ENCODE measurements at places on chromosomes 4 and X.
A peak's percentile ranks its signal among the peaks of the same experiment; 100 is the strongest.

GRCh38 chrX:84724576-84724975, 222.3 kb upstream of the HDX start:
- DNase-seq = no peak

- DNase-seq = no peak
These were observed 543.9 kb upstream of the MAGEB2 start for GRCh38 chrX:29671421-29671820.

GRCh38 chr4:67556436-67556835, 2.1 kb upstream of the STAP1 start:
- no peak for DNase-seq

- DNase-seq = no peak
These were observed 54.0 kb upstream of the ZCCHC13 start for GRCh38 chrX:74249963-74250362.

DNA sequence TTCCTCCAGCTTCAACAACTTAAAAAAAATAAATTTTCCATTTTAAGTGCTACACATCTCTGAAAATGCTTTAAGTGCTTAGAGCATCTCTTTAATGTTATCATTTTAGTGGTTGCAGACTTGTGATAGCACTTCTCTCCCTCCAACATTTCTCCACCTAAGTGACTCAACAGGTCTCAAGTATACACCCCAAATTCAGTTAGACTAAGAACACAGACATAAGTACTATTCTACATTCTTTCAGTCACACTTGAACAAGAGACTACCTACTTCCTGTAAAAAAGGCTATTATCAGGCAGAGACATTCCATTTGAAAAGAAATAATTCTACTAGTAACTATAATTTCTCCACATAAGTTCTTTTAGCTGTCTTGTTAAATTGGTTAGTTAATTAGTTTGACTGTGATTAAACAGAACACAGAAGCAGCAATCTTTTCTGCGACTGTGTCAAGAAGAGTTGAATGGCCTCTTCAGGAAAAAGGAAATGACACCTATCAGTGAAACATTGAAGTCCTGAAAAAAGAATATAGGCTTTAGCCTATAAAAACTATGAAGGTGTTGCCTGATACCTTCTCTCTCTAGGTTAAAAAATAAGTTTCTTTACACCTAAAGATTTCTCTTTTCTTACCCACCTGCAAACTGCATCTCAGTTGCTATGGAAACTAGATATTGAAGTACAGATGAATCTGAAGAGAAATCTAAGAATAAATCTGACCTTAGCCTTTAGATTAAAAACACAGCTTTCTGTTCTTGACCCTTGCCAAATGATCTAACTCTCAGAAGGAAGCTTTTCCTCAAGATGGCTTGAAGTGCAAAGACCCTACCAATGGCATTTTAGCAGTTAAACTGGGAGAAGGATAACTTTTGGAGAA, 18.0 kb downstream of the NAF1 start:
- DNase-seq = no peak

GRCh38 chr4:38491854-38492478, 172.0 kb upstream of the KLF3 start:
- DNase-seq = no peak

GRCh38 chr4:80271801-80272200, 5.3 kb downstream of the FGF5 start:
- DNase-seq = no peak

DNA sequence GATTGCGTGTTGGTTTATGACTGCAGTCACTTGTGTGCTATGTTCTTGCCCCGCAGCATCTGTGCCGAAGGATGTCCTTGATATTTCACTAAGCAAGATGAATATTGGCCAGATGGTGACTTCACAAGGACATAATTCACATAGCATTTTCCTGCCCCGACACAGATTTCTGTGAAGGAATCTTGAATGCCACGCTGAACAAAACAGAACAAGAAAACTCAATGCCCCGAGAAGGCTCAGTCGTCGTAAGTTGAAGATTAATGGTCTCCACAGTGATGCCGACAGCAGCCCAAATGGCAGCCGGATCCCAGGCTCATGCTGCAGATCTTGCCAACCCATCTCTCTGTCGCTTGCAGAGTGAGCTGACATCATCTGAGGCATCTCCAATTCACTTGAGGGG, 145.9 kb downstream of the CPEB2 start:
- no peak for DNase-seq

DNA sequence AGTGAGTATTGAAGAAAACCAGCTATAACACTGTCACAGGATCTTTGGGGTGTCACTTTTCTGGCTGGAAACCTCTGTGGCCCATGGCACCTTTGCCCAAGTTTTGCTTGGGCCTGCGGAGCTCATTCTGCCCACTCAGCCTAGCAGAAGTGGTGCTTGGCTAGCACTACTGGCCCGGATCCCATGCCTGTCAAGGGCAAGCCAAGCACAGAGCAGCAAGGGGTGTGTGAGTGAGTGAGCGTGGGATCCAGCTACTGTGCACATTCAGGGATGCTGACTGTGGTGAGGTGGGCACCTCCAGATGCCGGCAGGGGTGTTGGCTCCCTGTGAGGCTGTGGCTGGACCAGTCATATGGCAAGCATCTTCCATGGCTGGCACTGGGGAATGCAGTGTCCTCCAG, 55.4 kb upstream of the RASGEF1B start:
- DNase-seq = no peak

GRCh38 chr4:108646706-108647105, 3.7 kb upstream of the OSTC start:
- no peak for DNase-seq

GRCh38 chr4:166252487-166253402, 379.7 kb downstream of the TLL1 start:
- peak; percentile 18 for DNase-seq

- DNase-seq = no peak
These were observed 318.7 kb downstream of the NAP1L3 start for GRCh38 chrX:93354651-93355050.

- DNase-seq = peak; percentile 7
These were observed 78.4 kb upstream of the MAP3K15 start for GRCh38 chrX:19593690-19594089.

DNA sequence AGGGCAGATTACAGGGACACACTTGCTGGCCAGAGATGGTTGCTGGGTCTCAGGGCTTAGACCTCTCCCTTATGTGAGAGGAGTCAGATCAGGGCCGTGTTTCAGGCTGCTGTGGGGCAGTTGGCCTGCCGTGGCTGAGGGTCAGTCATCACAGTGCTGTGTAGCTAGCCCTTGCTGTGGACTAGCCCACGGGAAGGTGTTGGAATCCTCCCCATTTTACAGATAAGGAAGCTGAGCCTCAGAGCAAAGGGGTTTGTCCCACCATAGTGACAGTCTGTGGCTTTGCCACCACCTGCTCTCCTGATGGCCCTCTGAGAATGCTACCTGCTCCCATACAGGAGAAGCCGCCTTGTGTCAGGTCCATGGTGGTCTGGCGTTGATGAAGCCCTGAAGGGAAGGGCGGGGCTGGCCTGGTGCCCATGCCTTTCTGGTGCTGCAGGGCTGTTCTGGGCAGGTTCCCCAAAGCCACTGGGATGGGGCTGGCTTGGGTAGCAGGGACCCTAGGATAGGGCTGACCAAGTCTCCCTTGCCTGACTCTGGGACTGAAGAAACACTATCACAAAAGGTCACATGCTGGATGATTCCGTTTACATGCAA, 2.4 kb upstream of the FAM53A start:
- DNase-seq = no peak

- no peak for DNase-seq
These were observed 6.7 kb downstream of the MYL5 start for GRCh38 chr4:680928-681645.

- no peak for DNase-seq
These were observed 119.8 kb downstream of the ZNF330 start for GRCh38 chr4:141340458-141340857.

GRCh38 chrX:39050427-39050826, 249.2 kb downstream of the MID1IP1 start:
- no peak for DNase-seq

GRCh38 chrX:77786365-77786680, 307 bp upstream of the ATRX start:
- DNase-seq = no peak

GRCh38 chr4:86497980-86498862, 95.9 kb upstream of the PTPN13 start:
- DNase-seq = peak; percentile 55

- no peak for DNase-seq
These were observed 32.3 kb downstream of the PRDM8 start for GRCh38 chr4:80229590-80229989.

DNA sequence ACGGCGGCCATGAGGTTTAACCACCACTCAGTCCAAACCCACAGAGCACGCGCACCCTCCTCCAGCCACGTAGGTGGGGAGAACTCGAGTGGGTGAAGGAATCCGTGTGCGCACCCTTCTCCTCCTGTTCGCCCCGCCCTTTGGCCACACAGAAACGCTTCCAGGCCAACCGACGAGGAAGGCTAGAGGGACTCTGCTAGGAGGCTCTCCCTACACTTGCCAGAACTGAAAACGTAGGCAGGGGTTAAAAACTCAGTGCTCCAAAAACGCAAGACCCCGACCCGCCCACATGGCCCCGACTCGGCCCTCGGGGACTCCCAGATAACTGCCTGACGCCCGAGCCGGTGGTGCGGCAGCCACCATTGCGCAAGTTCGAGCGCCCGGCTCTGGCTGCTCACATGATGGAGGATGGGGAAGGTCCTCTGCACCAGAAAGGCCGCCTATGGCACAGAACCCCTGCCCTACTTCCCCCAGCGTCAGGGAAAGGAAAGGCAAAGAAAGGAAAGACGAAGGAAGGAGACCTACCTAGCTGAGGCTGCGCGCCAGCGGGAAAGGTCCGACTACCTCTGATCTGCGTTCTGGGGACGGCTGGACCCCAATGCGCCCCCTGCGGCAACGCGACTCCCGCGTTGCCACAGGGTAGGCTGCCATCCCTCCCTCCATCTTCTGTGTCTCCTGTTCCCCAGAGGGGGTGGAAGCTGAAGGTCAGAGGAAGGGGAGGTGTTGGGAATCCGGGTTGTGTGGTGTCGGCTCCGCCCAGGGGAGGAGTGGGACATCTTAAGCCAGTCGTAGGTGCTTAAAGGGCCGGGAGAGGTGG, 201.9 kb upstream of the AGTR2 start:
- DNase-seq = peak; percentile 61

Data from COR-L47 (cell line).